ENCODE measurements at places on chromosomes 7 and 10.
A peak's percentile ranks its signal among the peaks of the same experiment; 100 is the strongest.

GRCh38 chr7:51186531-51186930 is 130.1 kb downstream of the COBL start:
- DNase-seq = no peak

GRCh38 chr10:131464789-131465188 is 153.3 kb upstream of the TCERG1L start:
- no peak for DNase-seq

GRCh38 chr10:118339111-118339510 is 3.0 kb downstream of the FAM204A start:
- no peak for DNase-seq

DNA sequence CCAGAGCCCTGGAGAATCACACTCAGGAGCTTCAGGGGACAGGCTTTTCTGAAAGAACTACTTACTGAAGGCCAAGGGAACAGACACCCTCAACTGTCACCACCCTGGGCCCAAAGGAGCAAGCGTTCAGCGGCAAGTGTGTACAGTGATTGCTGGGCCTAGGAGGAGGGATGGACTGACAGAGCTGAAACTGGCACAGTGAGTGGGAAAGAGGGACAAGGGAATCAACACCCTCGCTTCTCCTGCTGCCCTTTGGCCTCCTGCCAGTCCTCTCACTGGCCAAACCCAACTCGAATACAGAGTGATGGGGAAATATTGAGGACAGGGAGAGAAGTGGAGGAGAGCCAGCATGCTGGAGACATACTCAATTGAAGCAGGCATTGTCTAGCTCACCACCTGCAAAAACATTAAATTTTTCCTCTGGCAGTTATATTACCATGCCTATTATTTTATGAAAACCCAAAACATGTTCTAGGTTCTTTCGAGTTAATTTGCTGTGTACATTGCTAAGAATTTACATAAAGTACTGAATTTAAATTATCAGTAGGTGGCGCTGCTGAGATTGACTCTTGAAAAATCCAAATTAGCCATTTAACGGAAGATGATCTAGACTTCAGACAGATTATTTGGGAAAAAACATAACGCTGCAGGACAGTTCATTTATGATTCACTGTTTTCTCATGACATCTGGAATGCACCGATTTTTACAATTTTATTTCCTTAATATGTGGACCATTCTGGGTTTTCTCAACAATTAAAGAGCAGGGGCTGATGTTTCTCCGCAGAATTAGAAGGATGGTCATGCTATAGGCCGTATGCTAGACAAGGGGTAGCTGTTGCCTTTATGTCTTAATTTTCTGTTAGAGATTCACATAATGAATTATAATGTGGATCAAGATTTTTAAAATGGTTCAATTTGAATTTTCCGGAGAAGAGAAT is 14.7 kb upstream of the TMEM236 start:
- peak; percentile 30 for DNase-seq

DNA sequence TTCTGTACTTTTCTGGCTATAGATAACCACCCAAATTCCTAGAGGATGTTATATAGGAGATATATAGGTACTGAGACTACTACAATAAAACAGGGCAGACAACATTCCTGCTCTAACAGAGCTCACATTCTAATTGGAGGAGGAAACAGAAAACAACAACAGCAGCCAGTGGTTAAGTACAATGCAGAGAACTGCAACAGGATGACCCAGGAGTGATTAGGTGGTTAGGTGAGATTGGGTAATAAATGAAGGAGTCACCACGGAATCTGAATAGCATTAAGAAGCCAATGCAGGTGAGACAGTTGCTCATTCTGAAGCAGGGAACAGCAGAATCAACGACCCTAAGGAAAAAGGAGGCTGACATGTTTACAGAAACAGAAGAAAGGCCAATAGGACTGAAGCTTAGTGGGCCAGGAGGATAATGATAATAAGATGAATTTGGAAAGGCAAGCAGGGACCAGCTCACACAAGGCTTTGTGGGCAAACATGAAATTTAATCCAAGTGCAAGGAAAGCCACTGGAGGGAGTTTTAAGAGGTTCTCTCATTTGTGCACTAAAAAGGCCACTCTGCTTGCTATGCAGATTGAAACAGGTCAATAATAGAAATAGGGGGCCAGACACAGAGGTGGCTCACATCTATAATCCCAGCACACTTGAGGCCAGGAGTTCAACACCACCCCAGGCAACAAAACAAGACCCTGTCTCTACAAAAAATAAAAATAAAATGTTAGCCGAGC is 16.9 kb upstream of the REEP3 start:
- DNase-seq = no peak

- DNase-seq = peak; percentile 58
Observed at GRCh38 chr7:26369593-26369992, 77.9 kb downstream of the SNX10 start.

DNA sequence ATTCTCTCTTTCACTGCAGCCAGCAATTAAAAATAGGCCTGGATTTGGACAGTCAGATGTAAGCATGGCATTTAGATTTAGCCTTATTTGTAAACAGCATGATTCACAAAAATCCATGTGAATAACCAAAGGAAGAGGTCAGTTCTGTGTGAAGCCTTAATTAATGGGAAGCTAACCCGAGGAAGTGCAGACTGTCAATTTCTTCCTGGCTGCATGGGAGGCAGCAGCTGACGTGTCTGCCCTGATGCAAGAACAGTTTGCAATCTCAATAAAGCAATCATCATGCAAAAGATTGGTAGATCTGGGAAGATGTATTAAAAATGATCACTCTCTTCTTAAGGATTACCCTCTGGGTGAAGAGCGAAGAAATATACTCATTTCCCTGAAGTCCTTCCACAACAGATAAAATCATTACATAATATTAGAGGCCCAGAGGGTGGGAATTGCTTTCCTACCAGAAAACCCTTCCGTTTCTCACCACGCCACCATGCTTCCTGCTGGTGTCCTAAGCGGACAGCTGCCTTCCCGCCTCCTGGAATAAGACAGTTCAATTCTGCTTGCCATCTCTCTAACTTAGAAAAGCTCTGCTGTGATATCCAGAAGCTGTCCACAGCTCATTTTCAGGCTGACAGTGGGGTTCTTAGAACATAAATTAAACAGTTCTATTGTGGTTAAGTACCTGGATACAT is 526.7 kb upstream of the NRP1 start:
- no peak for DNase-seq

DNA sequence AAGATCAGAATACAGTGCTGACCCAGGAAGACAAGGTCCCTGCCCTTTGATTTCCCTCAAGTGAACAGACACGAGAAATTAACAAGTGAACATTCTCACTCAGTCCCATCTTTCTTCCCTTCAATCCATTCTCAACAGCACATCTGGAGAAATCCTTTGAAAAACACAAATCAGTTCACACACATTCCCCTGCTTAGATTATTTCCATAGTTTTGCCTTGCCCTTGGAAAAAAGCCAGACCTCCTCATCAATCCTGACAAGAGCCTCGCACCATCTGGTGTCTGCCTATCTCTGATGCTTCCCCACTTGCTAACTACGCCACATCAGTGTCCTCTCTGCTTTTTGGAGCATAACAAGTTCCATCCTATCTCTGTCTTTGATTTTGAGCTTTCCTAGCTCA is 94.4 kb upstream of the KIAA1217 start:
- DNase-seq = no peak

- DNase-seq = no peak
Observed at GRCh38 chr10:48271047-48271730, 3.3 kb downstream of the FRMPD2 start.

DNA sequence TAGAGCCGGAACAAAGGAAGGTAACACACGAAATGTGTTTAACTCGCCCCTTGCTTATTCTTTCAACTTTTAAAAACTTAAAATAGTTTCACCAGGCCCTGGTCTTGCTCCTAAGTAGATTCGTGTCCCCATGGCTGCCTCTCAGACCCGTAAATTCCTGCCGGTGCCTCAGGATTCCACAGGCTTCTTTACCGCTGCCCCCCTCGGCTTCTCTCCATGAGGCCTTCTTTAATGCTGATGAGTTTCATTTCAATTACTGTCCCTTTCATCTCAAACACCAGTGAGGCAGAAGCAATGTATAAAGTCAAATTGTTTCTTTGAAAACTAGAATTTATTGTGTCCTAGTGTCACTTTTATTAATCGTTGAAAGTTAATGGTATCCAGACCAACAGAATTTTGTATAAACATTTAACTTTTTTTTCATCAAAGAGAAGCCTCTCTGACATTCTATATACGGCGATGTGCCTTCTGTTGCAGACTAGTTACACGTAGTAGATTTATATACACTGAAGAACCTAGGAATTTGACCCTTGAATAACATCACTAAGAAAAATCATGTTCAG is 225.2 kb downstream of the C7orf25 start:
- DNase-seq = no peak

DNA sequence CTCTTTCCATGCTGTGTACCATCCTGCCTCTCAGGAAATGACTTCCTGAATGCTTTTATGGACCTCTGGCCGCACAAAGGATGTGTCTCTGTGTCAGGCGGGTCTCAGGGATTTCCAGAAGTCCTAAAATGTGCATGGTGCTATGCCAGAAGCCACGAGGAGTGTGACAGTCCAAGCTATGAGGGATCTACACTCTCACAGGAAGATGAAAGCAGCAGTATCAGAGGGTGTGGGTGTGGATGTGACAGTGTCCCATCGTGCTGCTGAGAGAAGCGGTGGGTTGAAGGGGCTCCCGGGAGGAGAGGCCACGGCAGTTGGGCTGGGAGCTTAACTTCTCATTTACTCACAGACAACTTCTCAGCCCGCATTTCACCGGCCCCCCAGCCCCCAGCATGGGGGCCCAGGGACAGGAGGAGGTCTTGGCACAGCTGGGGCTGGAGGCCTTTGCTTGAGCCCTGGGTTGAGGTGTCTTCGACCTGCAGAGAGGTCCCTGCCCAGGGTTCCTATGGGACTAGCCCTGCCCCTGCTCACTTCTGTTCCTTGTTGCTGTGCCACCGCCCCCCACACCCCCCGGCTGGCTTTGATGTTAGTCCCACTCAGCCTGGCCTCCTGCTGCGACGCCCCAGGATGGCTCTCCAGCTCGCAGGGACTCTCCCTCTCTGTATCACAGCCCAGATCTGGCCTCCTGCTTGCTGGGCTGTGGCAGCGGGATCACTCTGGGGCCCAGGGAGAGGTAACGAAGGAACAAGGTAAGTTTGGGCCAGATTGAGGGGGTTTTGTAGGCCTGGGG is 30.8 kb upstream of the EMX2 start:
- no peak for DNase-seq

- DNase-seq = peak; percentile 80
Observed at GRCh38 chr7:157851501-157852067, 514.8 kb downstream of the DNAJB6 start.

DNA sequence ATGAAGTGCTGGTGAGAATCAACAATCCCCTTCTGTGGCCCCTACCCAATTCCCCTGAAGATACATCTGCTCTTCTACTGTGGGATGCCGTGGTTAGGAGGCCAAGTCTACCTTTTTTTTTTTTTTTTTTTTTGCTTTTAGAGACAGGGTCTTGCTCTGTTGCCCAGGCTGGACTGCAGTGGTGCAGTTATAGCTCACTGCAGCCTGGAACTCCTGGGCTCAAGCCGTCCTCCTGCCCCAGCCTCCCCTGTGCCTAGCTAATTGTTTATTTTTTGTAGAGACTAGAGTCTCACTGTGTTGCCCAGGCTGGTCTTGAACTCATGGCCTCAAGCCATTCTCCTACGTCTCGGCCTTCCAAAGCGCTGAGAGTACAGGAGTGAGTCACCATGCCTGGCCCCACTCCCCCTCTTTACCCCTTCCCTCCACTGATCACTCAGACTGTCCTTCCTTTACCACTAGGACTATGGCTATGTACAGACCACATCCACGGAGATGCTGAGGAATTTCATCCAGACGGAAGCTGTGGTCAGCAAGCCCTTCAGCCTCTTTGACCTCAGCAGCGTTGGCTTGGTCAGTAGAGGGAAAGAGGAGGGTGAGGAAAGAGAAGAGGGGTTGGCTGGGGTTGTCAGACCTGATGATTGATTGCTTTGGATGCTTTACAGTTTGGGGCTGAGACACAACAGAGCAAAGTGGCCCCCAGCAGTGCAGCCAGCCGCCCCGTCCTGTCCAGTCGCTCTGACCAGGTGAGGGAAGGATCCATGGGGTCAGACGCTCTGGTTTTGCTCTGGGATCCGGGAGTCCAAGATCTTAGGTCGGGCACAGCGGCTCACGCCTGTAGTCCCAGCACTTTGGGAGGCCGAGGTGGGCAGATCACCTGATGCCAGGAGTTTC is 1.8 kb downstream of the AP4M1 start:
- no peak for DNase-seq

DNA sequence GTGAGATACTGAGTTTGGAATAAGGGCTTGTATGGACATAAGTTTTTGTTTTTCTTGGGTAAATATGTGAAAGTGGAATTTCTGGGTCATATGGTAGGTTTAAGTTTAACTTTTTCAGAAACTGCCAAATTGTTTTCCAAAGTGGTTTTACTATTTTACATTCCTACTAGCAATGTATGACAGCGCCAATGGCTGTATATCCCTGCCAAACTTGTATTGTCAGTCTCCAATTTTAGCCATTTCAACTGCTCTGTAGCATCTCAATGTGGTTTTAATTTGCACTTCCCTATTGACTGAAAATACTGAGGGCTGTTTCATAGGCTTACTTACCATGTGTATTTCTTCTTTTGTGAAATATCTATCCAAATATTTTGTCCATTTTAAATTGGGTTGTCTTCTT is 90.5 kb upstream of the ZNF32 start:
- no peak for DNase-seq

DNA sequence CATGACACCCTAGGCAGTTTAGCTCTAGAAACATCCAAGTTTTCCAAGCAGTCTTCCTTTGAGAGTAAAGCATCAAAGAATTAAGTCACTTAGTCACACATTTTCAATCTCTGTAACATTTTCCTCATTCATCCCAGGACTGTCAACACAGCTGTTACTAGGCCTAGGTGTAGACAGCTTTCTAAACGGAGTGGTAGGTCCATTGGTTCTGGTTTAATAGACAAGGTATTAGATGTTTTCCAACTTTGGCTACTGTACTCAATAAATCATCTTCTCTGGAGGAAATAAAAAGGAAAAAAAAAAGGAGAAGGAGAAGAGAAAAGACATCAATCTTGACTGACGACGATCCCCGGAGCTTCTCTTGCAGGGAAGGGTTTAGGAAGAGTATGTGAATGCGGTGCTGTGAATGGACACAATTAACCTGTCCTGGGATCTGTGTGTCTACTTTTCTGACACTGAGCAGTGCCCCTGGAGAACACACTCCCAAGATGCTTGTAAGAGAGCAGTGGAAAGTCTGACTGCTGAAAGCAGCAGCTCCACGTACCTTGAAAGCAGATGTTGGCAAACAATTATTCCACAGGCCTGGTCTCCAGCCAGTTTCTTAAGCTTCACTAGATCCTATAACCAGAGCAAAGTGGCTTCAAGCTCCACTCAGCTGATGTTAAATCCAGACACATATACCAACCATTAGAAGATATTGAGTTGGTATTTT is 59.1 kb downstream of the CXCL12 start:
- no peak for DNase-seq

DNA sequence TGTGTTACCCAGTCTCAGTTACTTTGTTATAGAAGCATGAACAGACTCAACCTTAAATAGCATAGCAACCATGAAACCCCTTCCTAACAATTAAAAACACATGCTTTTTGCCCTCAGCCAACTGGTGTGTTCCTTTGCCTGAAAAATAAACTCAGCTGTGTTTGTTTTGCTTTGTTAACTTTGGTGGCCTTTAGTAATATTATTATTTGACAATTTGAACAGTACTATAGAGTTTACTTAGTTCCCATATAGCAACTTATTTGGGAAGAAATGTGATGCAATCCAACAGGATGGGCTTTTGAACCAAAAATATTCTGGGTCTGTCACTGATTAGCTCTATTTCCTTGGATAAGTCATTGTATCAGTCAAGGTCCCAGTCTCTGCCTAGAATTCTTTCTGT is 22.5 kb upstream of the MKLN1 start:
- no peak for DNase-seq

GRCh38 chr10:85319826-85320225 is 991.4 kb downstream of the CCSER2 start:
- DNase-seq = no peak

- DNase-seq = no peak
Observed at GRCh38 chr7:47875998-47876744, 72.1 kb downstream of the PKD1L1 start.

Measured in activated CD4-positive, alpha-beta T cell treated with anti-CD3 and anti-CD28 coated beads, Interleukin-10, Interleukin-2, amounts not matched to agents 100 ng/mL and 50 ng/mL, durations not matched to agents 16 hours and 8 hours (primary cell).